DMS79 treated with DMSO at 0.1 percent for 48 hours (cell line): ENCODE measurements at places on chromosomes 7 and 10.

- no peak for DNase-seq
Measured at GRCh38 chr7:79531116-79531515, 77.6 kb upstream of the MAGI2 start.

DNA sequence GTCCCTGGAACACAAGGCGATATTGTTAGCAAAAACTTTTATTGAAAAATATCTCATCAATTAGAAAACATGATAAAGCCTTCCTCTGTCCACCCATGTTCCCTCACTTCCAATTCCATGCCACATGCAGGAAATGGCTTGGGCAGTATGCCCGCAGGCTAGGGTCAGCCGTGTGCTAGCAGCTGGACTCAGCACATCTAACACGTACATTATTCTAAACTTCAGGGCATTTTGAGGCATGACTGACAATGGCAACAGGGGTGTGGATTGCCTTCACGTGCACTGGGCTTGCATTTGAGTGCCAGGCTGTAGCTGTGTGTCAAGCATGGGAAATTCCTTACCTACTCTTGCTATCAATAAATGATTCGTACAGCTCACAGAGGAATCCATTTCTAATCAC is 642.1 kb downstream of the INHBA start:
- no peak for DNase-seq

GRCh38 chr10:118482393-118483331 is 112.8 kb downstream of the PRLHR start:
- no peak for DNase-seq

- no peak for DNase-seq
Measured at GRCh38 chr10:114810926-114811325, 10.7 kb upstream of the FHIP2A start.

- peak; percentile 72 for DNase-seq
Measured at GRCh38 chr7:33243319-33243881, 114.0 kb downstream of the BBS9 start.

GRCh38 chr7:159237022-159237653 is 92.5 kb upstream of the VIPR2 start:
- no peak for DNase-seq

- peak; percentile 100 for DNase-seq
Measured at GRCh38 chr7:133478591-133479135, 225.8 kb downstream of the EXOC4 start.

- DNase-seq, result no peak
Measured at GRCh38 chr7:104972500-104972899, 41.5 kb upstream of the KMT2E start.

DNA sequence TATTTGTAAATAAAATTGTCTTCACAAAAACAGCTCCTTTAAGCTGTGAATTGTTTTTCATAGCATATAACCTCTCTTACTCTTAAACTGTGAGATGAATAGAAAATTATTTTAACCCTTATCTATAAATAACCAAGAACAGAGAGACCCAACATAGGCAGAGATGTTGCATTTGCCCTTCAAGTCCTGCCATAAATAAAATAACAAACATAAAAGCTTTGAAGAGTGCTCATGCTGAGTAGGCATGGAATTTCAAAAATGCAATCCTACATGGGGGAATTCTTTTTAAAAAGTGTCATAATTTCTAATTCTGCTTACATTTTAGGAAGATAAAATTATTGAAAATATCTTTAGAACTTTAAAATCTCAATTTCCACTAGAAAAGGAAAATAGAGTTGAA is 124.1 kb upstream of the FERD3L start:
- DNase-seq, result no peak

DNA sequence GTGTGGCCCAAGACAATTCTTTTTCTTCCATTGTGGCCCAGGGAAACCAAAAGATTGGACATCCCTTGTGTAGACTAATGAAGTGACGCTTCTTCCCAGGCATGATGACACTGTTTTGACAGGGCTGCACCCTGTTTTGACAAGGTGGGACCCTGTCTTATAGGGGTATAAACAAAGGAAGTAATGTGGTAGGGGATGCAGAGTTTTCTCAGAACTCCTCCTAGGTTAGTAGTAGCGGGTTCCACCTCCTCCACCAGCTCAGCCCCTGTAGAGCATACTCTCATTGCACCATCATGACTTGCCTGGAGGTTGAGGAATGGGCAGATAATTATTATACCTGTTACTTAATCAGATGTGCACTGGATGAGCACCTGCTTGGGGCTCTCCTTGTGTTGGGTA is 123.1 kb downstream of the CCNY start:
- no peak for DNase-seq

DNA sequence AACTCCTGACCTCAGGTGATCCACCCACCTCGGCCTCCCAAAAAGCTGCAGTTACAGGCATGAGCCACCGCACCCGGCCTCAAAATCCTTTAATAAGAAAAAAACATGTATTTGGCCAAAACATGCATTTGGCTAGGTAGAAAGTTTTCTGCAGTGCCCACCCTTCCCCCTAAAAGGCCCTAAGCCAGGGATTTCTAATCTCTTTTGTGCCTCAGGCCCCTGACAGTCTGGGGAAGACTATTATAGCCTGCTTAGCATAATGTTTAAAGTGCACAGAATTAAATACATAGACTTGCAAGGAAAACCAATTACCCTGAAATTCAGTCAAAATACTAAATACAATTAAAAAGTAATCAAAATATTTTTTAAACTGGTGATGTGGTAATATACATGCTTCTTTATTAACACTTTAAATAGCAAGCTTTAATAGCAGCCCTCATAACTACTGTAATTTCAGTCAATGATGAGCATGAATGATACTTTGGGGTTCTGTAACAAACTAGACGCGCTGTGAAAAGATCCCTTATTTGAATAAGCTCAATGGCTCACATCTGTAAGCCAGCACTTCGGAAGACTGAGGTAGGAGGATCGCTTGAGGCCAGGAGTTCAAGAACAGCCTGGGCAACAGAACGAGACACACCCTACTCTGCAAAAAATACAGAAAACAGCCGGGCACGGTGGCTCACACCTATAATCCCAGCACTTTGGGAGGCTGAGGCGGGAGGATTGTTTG is 29.9 kb downstream of the SPDYE6 start:
- DNase-seq, result no peak

GRCh38 chr7:95322854-95323253 is 1.5 kb downstream of the PON1 start:
- no peak for DNase-seq

DNA sequence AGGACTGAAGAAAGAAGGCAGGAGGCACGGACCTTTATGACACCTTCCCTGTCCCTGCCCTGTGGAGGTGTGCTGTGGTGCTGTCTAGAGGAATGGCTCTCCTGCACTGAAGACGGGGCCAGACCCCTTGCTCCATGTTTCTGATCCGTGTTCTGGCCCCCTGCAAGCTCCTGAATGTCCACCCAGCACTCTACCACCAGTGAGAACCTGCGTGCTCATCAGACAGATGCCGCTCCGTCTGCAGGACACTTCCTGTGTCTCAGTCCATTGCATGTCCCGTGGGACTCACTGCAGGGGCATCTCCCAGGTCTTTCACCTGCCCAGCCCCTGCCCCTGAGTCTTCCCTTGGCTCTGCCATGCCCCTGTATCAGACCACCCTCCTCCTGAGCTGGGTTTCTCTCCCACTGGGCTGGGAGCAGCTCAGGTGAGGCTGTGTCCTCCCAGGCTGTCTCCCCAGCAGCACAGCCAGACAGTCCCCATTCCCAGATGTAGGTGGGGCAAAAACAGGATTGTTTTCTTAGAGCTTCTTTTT is 278.3 kb upstream of the ZNF32 start:
- no peak for DNase-seq

- no peak for DNase-seq
Measured at GRCh38 chr7:3860932-3861331, 559.9 kb downstream of the SDK1 start.

DNA sequence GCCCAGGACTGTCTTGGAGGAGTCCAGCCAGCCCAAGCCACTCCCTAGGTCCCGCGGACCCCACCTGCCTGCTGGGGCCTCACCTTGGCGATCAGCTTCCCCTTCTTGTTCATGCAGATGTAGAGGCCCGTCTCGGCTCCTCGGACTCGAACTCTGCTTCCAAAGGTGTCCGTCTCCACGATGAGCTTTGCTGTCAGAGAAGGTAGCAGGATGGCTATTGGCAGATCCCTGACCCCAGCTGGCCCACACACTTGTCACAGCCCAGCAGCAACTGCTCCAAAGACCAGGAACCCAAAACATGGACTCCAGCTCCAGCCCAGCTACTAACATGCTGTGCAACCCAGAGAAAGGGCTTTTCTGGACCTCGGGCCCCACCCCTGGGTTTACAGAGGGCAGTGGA is 4.5 kb downstream of the FGF8 start:
- DNase-seq, result no peak

DNA sequence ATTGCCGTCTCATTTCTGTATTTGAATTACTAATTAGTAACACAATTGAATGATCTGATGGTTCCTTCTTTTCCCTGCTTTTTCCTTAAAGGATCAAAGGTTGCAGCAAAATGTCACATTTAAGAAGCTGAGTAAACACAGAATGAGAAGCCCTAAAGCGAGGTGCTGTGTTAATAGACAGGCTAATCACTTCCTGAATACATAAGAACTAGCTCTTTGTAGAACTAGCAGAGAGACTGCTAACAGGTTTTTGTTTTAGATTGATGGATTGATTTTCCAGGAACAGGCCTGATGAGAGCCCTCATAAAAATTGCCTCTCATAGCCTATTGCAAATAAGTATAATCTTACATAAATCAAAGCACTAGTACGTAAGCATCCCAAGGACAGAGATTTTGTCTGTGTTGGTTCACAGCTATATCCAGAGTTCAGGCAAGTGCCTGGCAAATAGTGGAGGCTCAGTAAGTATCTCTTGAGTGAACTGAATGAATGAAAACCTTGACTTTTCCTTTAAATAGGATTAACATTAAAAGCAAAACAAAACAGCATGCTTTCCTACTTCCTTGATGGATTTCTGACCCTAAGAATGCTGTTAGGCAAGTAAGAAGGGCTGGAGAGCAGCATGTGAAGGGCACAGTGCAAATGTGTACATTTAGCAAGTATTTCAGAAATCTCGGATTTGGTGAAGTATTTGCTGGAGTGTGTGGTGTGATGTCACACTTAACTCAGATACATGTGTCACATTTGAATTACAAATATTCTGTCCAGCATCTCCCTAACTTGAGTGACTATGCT is 3.3 kb downstream of the TMEM229A start:
- no peak for DNase-seq

DNA sequence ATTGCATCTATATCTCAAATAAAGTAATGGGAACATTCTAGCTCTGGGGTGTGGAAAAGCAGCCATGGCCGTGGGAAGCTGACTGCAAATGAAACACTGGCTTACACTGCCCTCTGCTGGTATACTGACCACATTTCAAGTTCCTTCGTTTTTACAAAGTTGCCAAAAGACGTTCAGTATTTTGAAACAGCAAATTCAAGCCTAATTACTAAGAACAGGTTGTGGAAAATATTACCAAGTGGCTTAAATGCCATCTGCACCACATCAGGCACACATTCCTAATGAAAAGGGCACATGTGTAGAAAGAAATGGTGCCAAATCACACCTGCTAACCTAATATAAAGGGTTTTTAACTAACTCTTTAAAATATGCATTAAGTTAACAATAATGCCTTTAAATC is 83.9 kb downstream of the JAZF1 start:
- DNase-seq, result peak; percentile 59

DNA sequence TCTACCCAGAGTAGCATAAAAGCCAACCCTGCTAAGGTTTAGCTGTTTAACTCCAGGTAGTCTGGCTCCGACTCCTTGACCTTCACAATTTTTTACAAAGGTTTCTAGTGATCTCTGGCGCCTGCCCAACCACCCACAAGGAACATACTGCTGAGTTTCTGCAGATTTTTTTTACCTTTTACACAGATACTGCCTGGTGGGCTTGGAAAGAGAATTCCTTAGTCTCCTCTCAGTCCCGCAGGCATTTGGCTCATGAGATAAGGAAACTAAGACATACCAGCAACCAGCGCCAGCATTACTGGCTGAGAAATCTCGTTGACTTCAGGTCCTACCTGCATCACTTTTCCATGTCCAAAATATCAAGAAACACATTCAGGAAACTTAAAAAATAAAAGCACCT is 51.1 kb upstream of the LYZL1 start:
- DNase-seq, result no peak

- DNase-seq, result peak; percentile 11
Measured at GRCh38 chr10:17229967-17230682, 2.1 kb downstream of the VIM start.

DNA sequence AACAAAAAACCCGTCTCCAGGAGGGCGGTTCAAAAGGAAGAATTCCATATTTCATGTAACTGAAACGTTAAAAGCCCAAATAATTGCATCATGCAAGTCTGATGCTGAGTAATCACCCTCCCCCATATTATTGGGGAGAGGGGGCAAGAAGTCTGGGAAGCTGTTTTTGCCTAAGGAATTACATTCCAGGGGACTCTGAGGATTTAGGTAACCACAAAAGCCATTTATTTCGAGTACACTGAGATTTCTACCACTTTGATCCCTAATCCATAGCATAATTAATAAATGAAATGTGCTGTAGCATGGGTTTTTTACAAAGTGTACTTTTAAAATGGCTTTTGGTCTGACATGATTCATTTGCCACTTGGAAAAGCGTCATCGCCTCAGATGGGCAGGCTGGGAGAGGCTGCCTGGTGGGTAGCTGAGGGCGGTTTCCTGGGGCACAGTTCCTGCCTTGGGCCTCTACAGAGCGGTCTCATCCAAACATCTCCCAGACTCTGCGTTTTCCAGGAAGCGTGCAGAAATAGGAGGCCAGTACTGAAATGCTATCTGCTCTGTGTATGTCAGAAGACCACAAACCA is 106.5 kb downstream of the TCF7L2 start:
- DNase-seq, result no peak

- no peak for DNase-seq
Measured at GRCh38 chr7:142883145-142883544, 2.4 kb downstream of the TRPV6 start.

DNA sequence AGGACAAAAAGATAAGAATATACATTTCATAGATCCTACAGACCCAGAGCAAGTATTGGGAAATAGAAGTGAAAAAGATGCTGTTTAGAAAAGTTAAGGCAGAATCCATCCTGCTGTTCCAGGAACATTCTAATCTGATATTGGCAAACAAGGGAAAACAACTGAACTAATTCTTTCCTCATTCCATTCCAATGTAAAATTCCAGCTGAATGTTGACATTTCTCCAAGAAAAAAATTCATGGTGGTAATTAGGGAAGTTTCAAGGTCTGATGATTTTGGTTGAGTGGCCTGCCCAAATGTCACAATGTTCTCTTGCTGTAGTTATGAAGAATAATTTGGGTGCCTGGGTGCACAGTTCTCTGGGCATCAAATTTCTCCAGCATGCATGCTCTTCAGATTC is 15.2 kb downstream of the PIP start:
- no peak for DNase-seq

DNA sequence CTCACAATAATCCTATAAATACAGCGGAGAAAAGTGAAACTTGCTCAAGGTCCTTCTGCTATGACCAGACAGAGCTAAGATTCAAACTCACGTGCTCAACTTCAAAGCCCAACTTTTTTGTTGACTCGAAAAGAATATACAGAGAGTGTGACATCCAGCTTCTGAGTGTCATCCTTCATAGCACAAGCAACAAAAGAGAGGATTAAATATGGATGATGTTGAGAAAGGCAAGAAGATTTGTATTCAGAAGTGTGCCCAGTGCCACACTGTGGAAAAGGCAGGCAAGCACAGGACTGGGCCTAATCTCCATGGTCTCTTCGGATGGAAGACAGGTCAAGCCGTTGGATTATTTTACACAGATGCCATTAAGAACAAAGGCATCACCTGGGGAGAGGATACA is 2.1 kb upstream of the FAM3C start:
- DNase-seq, result no peak
